D721Med (cell line): ENCODE measurements at places on chromosomes 3 and 15.

- no peak for DNase-seq
Observed at GRCh38 chr15:92751528-92751927, 96.0 kb upstream of the FAM174B start.

DNA sequence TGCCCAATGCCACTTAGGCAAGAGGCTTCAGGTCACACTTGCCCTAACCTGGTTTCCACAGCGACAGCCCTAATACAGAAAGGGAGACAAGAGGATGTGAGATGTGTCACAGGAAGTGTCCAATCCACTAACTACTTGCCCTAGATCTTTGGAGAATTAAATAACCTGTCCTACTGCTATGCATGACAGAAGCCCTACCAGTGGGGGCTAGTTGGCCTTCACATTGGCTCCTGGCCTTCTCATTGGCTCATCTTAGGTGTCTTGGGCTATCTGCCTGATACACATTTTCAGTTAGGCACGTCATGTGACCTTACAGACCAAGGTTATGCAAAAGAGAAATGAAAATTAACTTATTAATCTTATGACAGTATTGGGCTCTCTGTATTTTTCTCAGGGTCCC lies 449.9 kb downstream of the FHIT start:
- no peak for DNase-seq

DNA sequence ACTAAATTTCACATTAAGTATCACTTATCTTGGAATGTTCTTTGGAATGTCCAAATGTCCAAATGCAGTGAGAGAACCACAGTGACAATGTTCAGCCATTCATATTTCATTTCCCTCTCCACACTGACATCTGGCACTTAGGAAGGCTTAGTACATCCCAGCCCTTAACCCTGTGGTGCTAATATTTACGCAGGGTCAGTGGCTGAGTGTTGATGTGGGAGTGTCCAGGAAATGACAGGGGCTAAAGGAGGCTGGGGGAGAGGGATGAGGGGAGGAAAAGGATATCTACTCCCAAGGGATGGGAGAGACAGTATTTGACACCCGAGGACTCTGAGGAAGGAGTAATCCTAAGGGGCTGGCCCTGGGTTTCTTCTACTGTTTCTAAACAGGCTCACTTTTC lies 14.1 kb upstream of the CCR4 start:
- peak; percentile 23 for DNase-seq

DNA sequence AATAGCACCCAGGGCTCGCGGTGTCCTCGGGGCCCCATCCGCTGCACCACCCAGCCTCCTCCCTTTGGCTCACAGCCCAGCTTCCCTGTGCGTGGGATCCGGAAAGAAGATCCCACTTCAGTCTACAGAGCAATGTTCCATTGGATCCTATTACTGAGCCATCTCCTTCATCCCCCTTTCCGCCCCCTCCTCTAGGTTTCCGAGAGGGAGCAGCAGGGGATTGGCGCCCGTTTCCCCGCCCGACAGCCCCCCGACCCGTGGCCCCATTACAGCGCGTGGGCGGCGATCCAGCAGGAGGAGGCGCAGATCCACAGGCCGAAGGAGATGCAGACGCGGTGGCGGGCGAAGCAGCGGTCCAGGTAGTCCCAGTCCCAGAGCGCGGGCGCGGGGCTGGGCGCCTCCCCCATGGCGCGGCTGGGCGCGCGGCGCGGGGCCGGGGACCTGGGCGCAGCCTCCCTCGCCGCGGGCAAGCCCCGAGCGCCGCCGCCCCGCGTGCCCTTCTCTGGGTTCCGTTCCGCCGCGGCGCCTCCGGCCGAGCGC lies 340 bp downstream of the TMEM44 start:
- no peak for DNase-seq

GRCh38 chr3:29406291-29406832 lies 125.5 kb downstream of the RBMS3 start:
- no peak for DNase-seq

DNA sequence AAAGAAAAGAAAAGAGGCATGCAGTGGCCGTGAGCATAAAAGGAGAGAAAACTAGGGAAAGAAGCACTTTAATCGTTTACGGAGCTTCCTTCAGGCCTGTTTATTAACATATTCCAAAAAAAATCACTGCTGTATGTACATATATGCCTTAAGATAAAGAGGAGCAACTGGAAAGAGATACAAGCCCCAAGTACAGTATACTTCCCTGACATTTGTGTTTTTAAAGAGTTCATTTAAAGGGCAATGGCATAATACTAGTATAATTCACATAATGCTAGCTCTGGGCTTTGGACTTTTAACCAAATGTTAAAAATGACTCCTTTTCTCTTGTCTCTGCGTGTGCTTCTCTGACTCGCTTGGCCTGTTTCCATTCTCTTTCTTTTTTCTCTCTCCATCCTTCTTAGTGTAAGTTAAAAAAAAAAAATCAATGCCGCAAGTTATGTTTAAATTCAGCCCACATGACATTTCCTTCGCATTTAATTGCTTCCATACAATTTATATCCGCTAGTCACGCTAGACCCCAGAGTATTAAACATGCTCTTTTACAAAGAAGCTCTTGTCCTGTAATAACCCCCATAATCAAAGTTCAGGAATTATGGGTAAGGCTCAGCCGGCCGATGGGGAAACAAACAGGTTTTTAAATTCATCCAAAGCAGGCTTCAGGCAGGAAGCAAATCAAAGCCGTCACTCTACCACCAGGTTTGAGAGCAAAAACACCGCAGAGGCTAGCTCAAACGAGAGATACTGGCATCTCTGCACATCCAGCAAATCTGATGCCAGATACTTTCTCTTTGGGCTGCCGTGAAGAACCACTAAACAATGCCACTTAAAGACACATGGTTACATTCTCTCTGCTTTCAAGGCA lies 19.4 kb downstream of the WWTR1 start:
- DNase-seq = no peak

DNA sequence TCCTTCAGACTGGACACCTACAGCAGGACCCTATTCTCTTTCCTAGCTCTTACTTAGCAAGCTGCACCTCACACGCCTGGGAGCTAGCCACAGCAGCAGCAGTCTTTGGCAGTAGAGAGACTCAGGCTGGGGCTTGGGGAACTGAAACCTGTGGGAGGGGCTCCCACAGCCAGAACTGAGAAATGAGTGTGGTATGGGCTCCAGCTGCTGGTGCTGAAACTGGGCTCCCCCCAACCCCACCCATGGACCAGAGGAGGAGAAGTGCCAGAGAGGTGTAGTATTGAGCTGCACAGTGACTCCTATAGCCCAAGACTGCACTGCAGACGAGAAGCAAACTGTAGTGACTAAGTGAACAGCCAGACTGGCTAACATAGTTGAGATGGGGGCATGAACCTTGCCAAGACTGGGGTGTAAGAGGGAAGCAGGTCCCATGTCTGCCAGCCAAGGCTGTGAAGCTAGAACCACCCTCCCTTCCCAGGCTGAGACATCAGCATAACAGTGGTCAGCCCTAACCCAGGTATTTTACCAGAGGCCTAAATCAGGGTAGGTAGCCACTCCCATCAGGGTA lies 62.5 kb downstream of the MYO5A start:
- no peak for DNase-seq

GRCh38 chr3:122687298-122687697 lies 6.7 kb downstream of the PARP14 start:
- DNase-seq = no peak

DNA sequence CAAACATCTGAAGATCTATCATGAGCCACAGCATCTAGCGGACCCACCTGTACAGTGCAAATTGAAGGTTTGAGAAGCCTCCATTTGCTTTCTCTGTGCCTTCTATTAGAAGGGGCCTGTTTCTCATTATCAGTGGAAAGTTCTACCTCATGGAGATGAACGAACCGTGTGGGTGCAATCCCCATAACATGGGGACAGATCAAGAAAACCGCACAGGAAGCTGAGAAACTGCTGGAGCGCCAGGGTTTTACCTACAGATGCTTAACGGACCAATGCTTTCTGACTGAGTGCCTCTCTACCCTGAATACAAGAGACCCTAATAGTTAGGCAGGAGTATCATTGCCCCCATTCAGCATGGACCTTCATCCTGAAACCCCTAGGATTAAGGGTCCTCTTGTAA lies 53.5 kb downstream of the CYP19A1 start:
- DNase-seq = no peak
